ENCODE measurements at places on chromosomes 16 and 17. TPM values are rescaled to one million over a fixed set of nuclear protein-coding genes. Genes with fewer than 3 reads are reported as not detected.

The COPS3 gene
- polyA plus RNA-seq: 76.7 TPM

The SULT1A2 gene
- polyA plus RNA-seq: not detected

The TSPAN10 gene
- 6.0 TPM for polyA plus RNA-seq

The TNFRSF13B gene
- not detected for polyA plus RNA-seq

The ZNF207 gene
- 167 TPM for polyA plus RNA-seq

GRCh38 chr17:31537565-31538011 lies 146.1 kb downstream of the RAB11FIP4 start:
- H3K27ac ChIP-seq: no peak overlapping the region
- peaks cover 23% of the 10 kb centered on the region for H3K4me1 ChIP-seq
- no peaks in the 10 kb centered on the region for H3K27me3 ChIP-seq
- H3K4me3 ChIP-seq: no peak overlapping the region
- H3K36me3 ChIP-seq: no peaks in the 10 kb centered on the region

GRCh38 chr16:19785512-19786130 lies 67.5 kb downstream of the IQCK start:
- no peaks in the 10 kb centered on the region for H3K4me1 ChIP-seq
- no peaks in the 10 kb centered on the region for H3K36me3 ChIP-seq
- H3K27ac ChIP-seq: no peak overlapping the region
- DNase-seq: no peak
- H3K27me3 ChIP-seq: no peaks in the 10 kb centered on the region
- no peak overlapping the region for H3K4me3 ChIP-seq

DNA sequence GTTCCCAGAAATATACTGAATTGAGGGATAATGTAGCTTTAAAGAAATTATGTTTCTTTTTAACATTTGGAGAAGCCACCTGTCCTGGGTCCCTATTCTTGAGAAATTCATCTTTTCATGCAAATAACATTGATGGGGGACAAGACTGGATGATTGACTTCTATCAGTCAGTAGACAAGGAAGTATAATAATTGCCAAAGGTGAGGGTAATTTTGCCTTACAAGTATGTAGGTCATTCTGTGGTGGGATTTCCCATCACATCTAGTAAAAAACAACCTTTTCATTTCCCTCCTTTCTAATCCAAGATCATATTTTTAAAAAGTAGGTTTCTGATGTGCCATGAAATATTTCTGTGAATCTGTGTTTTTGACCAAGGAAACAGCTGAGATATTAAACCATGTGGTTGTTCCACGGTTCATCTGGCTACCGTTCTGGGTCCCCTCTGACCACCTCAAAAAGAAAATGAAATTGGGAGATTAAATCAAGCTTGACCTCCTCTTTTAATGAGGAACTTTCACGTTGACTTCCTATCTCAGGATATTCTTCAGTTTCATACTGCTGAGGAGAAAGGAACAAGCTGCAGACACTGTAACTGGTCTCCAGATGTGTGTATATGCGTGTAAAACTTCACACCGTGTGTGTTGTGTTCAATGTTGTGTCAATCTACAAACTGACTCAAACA lies 138.6 kb downstream of the MAP2K6 start:
- no peak overlapping the region for H3K27ac ChIP-seq
- H3K27me3 ChIP-seq: no peaks in the 10 kb centered on the region
- H3K36me3 ChIP-seq: 0 out of 2 replicates have a peak, but pooled peaks cover 2% of the 10 kb centered on the region
- no peaks in the 10 kb centered on the region for H3K4me1 ChIP-seq

GRCh38 chr17:6796887-6797490 lies 21.0 kb downstream of the FBXO39 start:
- no peak overlapping the region for H3K4me3 ChIP-seq
- peaks cover 72% of the 10 kb centered on the region for H3K27me3 ChIP-seq
- DNase-seq: no peak
- no peaks in the 10 kb centered on the region for H3K4me1 ChIP-seq

- no peaks in the 10 kb centered on the region for H3K36me3 ChIP-seq
- no peak overlapping the region for H3K27ac ChIP-seq
Observed at GRCh38 chr16:22627043-22627442, 116.4 kb downstream of the NPIPB5 start.

DNA sequence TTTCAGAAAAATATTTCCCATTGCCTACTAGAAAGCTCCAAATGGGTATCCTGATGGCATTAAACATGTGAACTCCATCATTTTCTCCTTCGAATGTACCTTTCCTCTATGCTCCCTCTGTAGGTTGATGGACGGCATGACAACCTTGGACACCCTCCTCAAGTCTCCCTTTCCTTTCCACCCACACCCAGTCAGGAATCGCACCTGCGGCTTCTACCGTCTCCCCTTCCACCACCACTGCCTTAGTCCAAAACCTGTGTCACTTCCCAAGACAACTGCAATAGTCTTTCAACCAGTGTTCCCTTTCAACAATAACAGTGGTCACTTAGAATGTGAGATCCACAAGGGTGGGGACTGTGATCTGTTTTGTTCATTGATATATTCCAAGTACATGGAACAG lies 233.1 kb upstream of the AXIN2 start:
- no peak overlapping the region for H3K4me3 ChIP-seq
- H3K27me3 ChIP-seq: no peaks in the 10 kb centered on the region
- no peak overlapping the region for H3K27ac ChIP-seq
- H3K4me1 ChIP-seq: no peaks in the 10 kb centered on the region

DNA sequence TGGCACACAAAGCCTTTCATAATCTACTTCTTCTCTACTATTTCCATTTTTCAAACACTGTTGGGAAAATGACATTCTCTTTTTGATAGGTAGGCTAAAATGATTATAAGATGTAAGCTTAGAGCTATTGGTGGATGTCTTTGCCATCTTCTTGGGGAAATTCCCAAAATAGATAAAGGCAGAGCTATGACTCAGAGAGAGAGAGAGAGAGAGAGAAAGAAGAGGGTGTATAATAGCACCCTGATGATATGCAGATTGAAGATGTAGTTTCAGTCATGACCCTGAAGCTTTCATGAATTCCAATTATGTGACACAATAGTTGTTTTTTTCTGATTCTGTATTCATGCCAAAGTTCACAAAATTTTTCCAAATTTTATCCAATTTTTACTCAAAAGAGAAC lies 529.1 kb downstream of the HS3ST4 start:
- H3K4me3 ChIP-seq: no peak overlapping the region
- H3K27ac ChIP-seq: no peak overlapping the region
- H3K27me3 ChIP-seq: no peaks in the 10 kb centered on the region
- H3K36me3 ChIP-seq: no peaks in the 10 kb centered on the region

DNA sequence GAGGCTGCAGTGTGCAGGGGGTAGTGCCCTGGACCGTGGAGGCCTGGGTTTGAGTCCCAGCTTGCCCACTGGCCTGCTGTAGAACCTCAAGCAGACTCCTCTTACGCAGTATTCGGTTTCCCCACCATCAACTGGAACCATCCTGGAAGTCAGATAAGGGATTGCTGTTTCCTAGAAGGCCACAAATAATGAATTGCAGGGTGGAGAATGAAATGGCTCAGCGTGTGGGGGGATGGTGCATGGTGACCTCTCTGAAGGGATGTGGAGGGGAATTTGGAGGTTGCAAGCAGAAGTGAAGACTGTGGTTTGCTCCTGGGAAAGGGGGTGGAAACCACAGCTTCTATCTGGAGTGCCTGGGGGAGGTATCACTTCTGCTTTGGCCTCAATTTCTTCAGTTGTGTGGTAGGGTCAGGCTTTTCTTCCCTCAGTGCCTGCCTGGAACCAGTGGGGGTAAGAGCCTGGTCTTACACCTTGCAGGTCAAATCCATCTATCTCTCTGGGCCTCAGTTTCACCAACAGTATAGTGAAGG lies 1.7 kb downstream of the ADGRG5 start:
- no peaks in the 10 kb centered on the region for H3K36me3 ChIP-seq
- H3K4me1 ChIP-seq: no peaks in the 10 kb centered on the region
- no peak overlapping the region for H3K27ac ChIP-seq
- no peak for DNase-seq
- no peak overlapping the region for H3K4me3 ChIP-seq

Measured in SK-N-SH (cell line).